Muscle of arm (tissue), 14 donors: ENCODE measurements at places on chromosomes 7 and 10.

GRCh38 chr10:129965959-129966358 is 1.9 kb upstream of the EBF3 start:
- peak; percentile 70 for DNase-seq

DNA sequence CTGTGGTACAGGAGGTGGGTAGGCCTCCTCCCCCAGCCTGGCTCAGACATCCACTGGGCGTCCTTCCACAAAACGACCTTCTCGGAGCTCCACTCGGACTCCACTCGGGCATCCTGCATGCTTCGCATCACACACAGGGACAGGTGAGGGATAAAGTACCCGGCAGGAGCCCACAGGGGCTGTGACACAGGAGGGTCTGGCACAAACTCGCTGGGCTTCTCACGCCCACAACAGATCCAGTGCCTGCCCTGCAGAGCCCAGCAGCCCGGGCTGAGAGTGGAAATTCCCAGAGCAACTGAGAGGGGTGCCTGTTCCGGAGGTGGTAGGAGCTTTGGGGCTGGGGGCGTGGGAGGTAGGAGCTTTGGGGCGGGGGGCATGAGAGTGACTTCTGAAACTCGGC is 108.4 kb downstream of the MKI67 start:
- DNase-seq: no peak

DNA sequence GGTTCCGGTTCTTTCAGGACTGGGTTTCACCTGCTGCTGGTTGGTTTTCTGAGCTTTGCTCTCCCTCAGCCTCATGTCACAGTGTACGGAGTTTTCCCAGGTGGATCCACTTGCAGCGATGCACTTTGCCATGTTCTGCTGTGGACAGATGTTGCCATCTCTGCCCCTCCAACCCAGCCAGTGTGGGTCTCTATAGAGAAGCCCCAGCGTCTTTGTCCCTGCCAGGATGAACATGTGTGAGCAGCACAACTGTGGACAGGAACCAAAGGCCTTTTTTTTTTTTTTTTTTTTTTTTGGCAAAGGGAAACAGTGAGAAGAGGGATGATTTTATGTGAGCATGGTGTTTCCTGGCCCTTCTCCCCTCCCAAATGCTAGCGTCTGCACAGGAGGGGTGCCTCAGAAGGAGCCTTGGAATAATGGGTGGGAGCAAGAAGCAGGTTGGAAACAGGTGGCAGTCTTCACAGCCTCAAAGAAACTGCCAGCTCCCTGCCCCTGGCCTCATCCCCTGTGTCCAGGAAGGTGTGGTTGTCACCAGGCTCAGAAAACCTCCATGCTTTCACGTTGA is 106.5 kb downstream of the RPS24 start:
- DNase-seq: no peak

- no peak for DNase-seq
These were observed 52.9 kb downstream of the ZNF22 start for GRCh38 chr10:45053569-45054100.

DNA sequence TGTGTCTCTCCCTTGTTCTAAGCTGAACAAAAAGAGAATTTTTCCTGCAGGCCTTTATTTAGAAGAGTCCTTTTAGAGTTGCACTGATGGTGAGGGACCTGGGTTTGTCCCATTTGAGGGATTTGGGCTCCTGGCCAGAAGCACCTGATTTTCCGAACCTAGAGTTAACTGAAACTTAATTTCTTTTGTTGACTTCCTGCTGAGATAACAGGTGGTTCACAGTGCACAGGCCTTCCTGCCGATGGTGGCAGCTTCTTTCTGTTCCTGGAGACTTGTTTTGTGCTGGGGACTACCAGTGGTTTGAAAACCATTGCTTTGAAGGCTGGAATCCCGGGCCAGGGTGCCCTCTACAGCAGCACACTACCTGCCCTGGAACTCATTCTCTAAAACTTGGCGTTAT is 99.2 kb downstream of the SUGCT start:
- no peak for DNase-seq
